Stimulated activated CD4-positive, alpha-beta T cell treated with anti-CD3 and anti-CD28 coated beads, TNF-alpha, amount 100 ng/mL, for 1 hour (primary cell): ENCODE measurements at places on chromosomes 3 and 15.

- DNase-seq = no peak
Measured at GRCh38 chr15:36887214-36887961, 213.0 kb downstream of the MEIS2 start.

DNA sequence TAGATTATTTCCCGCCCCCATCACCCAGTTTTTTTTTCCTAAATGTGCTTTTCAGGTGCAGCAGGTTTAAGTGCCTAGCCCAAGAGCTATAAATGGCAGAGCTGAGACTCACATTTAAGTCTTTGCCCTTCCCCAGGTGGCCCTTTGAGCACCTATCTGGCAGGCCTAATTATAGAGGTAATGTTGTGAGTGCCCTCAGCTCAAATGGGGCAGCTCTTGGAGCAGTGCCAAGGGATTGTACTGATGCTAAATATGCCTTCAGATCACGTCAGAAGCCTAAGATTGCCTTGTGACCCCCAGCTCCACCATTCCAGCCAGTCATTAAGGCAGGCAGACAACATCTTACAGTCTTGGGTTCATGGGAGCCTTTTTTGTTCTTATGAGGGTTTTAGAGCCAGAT lies 159.5 kb downstream of the RPLP1 start:
- no peak for DNase-seq

DNA sequence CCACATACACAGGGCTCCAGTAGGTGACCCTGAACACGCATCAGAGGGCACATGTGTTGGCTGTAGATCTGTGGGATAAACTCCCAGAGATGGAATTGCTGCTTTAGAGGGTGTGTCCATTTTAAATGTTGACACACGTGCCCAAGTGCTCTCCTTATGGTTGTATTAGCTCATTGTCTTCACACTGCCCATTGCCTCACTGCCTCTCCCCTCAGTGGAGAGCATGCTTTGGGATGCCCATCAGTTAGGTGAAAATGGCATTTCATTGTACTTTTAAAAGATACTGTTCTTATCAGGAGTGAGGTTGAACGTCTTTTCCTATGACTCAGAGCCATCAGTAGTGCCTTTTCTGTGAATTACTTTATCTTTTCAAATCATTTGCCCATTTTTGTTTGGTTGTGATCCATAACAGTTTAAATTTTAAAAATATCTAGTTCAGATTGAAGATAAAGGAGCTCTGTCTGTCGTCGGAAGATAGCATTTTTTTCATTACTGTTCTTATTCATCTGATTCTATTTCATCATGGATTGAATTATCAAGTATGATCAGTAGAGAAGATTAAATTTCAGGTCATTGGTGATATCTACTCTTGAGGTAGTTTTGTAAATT lies 120.7 kb downstream of the CHDH start:
- DNase-seq = no peak

DNA sequence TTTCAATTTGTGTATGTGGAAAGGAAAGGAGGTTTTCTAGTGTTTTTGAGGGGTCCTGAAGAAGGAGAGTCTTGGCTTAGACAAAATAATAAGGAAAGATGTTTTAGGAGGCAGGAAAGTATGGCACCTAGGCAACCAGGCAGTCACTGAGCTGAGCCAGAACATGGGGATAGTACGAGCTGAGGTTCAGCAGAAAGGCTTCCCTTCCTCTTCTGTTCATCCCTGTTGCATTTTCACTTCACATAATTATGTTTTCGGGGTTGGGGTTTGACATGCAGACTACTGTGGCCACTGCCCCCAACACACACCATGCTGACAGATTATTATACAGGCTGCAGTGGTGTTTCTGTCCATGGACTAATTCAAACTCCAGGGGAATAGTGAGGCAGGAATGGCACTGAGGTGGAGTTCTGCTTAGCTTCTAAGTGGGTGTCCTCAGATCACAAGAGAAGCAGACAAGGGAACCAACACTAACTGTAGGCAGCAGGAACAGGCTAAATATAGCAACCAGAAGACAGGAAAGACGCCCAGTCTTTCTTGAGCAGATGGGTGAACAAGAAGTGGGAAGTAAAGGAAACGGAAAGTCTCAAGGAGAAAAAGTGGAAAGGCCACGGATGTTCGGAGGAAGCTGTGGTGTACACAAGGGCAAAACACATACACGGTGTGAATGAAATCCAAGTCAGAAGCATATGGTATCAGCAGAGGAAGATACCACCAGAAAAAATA lies 305.8 kb downstream of the PLCL2 start:
- DNase-seq = no peak

- no peak for DNase-seq
Measured at GRCh38 chr15:76678766-76679165, 226.4 kb downstream of the SCAPER start.

DNA sequence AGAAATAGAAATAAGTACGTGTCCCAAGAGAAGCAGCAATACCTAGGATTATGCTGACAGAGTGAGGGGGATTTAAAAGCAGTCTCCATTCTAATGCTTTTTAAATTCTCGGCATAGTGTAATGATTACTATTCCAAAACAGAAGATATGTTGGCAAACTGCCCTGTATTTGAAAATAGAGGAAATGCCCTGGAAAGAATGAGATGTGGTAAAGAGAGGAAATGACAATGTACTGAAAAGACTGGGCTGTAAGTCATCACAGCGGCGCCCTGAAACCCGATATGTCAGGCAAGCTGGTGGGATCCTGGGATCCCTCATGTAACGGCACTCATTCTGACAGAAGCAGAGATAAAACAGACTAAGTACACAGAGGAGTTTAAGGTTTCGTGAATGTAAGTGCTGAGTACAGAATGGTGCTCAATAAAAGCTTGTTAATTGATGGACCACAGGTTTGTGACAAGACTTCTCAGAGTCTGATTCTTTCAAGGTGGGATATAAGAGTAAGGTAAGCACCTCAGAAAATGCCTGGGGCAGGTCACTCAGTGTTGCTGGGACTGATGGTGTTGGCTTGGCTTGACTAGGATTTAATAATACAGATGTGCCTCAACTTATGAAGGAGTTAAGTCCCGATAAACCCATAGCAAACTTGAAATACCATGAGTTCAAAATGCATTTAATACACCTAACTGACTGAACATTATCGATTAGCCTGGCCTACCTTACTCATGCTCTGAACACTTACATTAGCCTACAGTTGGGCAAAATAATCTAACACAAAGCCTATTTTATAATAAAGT lies 91.4 kb downstream of the NFKBIZ start:
- no peak for DNase-seq

DNA sequence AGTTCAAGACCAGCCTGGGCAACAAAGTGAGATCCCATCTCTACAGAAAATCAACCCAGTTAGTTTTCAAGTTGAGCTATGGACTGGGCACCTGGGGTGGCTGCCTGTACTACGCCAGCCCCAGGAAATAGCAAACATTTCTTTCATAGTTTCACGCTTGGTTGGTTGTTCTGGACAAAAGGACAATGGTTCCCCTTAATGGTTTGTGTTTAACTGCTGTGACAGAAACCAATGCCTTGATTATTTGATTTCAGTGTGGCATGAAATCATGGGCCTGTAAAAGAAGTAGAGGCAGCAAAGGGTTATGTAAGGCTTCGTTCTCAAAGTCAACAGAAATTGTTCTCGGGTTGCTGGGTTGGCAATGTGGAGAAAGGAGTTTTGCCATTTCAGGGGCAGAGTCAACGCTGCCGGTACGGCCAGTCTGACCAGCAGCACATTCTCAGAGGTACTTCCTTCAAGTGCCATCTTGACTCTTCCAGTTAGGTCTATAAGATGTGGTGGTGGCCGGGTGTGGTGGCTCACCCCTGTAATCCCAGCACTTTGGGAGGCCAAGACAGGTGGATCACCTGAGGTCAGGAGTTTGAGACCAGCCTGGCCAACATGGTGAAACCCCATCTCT lies 12.7 kb downstream of the LCMT2 start:
- DNase-seq = no peak

DNA sequence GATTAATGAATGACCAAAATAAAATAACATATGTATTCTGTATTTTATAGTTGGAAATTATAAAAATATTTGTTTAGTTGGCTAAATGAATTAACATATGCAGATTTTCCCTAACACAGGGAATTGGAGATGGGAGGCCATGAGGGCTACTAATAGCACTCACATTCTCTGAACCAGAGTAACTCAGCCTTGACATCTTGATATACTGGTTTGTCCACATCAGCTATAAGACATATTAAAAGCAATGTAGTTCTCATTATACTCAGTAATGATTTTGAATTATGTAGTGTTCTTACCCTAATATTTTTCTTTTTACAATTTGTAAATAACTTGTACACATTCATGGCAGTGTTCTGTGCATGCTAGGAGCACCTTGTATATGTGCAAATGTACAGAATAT lies 255.9 kb downstream of the EPHA6 start:
- DNase-seq = no peak

GRCh38 chr3:52439426-52440248 lies 5.3 kb downstream of the SEMA3G start:
- DNase-seq = no peak

DNA sequence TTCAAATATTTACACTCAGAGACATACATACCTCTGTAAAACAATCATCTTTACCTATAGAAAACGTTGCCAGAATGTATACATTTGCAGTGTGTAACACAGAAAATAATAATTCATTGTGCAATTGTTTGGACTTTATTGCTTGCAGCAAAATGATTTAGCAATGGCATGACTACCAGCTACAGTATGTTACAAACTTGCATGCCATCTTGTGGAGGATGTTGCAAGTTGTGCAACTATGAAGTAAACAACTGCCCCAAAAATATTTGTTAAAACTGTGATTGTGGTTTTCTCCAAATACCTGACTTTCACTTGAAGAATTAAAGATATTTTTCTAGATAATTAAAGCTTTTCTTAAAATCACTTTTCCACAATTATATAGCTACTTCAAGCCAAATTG lies 27.1 kb upstream of the C3orf49 start:
- no peak for DNase-seq

- no peak for DNase-seq
Measured at GRCh38 chr15:69225355-69226022, 65.1 kb downstream of the GLCE start.

GRCh38 chr3:160210799-160211221 lies 14.4 kb upstream of the C3orf80 start:
- DNase-seq = no peak

GRCh38 chr15:70254311-70254869 lies 156.7 kb upstream of the TLE3 start:
- no peak for DNase-seq

GRCh38 chr3:155420881-155421486 lies 127.5 kb upstream of the STRIT1 start:
- DNase-seq = no peak

- DNase-seq = no peak
Measured at GRCh38 chr3:142057331-142057725, 92.0 kb downstream of the TFDP2 start.

DNA sequence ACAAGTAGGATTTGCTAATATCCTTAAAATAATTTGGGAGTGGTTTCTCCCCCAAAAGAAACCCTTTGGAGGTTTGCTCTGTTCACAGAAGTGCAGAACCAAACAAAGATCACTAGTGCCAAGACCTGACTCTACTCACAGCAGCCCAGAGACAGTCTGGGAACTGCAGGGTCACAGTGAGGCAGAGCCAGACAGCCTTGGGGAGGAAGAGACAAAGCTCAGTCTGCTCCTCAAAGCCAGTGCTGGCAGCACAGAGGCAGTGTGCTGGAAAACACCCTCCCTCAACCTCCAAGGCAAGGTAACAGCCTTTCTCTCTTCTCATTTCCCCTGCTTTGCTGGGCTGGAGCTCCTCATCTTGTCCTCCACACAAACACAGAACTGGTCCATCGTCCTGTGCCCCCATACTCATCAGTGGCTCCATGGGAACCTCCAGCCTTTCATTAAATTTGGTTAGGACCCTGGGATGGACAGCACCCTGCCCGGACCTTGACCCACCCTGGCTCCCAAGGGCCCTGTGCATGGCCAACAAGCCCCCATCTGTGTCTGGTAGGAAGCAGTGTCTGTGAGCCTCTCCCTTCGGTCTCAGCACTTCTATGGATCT lies 12.6 kb downstream of the RAB6B start:
- DNase-seq = no peak

DNA sequence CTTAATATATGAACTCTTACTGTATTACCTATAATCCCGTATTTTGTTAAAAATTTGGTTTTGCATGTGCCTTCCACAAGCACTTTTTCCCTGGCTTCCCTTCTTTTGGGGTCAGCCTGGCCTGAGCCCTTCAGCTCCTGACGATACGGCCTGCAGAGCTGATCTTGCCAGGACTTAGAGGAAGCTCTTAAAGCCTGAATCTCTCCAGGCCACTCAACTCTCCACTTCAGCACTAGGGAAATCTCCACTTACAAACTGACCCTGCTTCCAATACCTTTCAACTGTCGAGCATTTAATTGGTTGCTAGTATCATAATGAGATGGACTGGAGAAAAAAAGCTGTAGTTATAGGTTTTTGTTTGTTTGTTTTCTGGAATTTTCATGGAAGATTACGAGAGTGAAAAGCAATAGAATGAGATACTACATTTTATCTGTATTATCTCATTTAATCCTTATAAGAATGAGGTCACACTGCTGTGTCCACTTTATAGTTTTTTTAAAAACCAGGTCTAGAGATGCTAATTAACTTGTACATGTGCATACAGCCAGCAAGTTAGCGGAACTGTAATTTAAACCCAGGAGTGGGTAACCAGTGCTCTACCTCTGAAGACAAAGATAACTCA lies 54.8 kb downstream of the ZBTB38 start:
- no peak for DNase-seq

DNA sequence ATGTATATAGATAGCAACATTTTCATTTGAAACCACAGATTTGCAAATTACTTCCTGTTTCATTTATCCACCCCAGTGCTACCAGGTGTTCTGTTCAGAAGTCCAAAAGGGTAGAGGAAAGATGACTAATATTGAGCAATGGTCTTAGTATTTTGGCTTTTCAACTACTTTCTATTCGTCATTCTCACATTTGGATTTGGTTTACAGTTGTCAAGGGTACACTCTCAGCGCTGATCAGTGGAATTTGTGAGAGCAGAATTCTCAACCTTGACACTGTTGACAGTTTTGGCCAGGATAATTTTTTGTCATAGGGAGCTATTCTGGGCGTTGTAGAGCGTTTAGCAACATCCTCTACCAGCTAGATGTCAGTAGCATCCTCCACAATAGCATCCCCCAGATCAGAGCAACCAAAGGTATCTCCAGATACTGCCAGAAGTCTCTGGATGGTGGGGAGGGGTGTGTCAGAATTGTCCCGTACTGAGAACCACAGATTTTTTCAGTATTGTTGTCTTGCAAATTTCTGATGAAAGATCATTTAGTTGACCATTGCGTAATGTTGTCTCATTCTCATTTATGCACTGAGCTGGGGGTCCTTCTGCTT lies 4.2 kb downstream of the HMCES start:
- no peak for DNase-seq
